Ovary (tissue), 10 donors: ENCODE measurements at places on chromosomes 1 and 21.

DNA sequence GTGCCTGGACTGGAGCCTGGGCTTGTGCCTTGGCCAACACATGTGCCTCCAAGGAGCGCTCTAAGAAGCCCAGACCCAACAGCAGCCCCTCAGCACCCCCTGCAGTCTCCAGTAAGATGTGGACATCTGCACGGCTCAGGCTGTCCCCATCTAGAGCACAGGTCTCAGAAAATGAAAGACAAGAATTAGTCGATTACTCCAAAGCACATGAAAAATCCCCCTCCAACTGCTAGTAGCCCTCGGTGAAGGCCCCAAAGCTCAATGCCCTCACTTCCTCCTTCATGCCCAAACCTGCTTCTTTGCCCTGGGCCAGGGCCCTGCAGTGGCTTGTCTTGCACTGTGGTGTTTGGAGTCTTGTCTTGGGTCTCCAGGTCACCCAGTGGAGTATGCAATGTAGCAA lies 21.9 kb upstream of the ERO1B start:
- no peak for DNase-seq

DNA sequence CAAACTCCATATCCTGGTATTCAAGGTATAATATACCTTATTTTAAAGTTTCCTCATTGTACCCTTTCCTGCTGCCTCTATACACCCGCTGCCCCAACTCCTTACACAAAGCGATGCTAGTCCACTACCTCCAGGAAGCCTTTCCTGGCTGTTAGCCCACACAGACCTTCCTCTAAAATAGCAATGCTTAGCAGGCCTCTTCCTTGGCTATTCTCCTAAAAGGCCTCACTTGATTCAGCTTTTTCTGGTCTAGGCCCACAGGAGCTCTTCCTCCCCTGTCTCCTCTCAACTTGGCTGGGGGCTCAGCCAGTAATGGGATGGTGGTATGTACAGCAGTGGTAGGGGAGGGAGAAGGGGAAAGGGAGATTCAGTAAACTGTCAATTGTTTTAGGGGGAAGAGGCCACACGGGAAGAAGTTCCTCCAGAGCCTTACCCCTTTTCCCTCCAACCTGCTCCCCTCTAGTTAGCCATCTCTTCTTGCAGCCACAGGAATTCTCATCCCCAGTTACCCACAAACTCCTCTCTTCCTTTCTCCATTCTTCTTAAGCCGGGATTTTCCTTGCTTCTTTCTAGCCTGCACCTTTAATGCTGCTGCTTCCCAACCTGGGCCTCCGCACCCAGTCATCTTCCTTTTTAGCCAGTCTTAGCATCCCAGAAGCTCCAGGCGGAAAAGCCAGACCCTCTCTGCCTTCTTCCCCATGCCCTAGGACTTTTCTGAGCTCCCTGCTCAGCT lies 2.6 kb downstream of the LRRC41 start:
- peak; percentile 33 for DNase-seq

- DNase-seq, result no peak
Measured at GRCh38 chr1:59705466-59706302, 109.1 kb upstream of the HOOK1 start.

GRCh38 chr1:156347331-156347730 lies 9.0 kb downstream of the TSACC start:
- DNase-seq, result no peak

DNA sequence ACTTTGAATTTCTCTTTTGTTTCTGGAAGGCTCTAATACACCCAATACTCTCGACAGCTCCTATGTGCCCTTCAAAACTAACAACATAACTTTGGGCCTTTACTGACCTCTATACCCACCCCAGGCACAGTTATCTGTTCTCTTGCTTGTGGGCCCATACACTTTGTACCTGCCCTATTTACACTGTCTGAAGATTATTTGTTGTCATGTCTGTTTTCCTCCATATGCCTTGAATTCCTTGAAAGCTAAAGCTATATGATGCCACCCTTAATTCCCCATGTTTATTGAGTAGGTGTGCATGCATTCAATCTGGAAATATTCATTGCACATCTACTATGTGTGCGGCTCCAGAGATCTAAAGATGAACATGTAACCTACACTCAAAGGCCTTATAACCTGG lies 267.6 kb downstream of the PLPP3 start:
- no peak for DNase-seq

GRCh38 chr21:42063191-42063570 lies 7.9 kb upstream of the UMODL1 start:
- no peak for DNase-seq

DNA sequence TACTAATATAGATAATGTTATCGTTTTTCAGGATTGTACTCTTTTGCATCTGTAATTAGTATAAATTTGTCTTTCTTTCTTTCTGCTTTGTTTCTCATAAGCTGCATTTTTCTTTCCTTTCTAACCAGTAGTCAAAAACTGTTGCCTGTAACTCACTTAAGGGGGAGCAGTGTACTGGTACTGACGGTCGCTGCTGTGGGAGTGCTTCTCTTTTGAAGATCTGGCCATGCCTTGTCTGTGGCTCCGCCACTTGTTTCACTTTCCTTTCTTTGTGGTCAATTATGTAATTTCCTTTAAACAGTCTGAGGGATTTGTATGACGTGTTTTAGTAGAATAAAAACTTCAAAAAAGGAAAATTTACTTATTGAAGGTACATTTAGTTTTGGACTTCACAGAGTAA lies 37.0 kb downstream of the MIA3 start:
- no peak for DNase-seq

DNA sequence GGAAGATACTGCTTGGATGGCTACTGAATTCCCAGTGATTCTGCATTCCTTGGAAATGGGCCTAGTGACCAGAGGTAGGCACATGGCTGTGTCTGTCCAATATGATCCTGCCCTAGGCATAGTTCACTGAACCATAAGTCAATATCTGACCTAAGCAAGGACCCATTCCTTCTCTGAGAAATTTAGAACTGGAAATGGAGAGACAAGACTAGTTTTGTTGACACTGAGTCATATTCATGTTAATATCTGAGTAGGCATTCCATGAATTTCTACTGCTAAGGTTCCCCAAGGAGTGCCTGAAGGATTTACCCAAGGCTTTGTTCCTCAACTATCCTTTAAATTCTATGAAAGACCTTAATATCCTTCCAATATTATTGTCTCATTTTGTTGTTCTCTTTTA lies 329.8 kb upstream of the BEND5 start:
- DNase-seq, result no peak

DNA sequence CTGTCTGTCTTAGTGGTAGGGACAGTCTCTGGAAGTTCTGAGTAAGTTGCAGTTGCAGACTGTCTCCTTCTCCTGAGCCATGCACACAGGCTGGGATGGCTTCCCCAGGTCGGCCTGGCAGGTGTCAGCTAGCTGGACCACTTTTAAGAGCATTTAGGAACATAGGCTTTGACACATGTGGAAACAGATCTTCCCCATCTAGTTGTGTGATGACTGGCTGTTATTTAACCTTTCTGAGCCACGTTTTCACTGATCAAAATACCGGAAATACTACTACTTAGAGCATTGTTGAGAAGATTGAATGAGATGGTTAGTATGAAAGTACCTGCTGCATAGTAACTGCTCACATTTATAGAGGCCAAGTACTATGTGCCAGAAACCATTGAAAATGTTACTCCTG lies 6.2 kb upstream of the MAPKAPK2 start:
- DNase-seq, result no peak

- DNase-seq, result peak; percentile 40
Measured at GRCh38 chr1:41866285-41866684, 52.4 kb downstream of the HIVEP3 start.

DNA sequence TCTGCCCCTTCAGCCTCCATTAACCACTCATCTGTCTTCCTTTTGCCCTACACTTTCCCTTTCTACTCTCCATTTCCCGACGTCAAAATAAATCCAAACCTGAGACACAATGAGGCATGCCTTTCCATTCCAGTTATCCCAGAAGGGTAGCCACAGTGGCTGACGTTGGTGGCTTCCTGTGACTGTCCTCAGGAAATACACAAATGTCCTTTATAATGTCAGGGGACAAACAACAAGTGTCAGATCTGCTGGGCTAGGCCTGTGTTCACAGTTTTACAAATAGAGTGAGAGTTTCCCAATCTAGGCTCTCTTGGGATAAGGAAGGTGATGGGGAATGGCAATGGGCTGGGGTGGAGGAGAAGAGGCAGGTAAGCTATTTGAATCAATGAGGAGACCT lies 135.3 kb downstream of the BRINP2 start:
- DNase-seq, result no peak

DNA sequence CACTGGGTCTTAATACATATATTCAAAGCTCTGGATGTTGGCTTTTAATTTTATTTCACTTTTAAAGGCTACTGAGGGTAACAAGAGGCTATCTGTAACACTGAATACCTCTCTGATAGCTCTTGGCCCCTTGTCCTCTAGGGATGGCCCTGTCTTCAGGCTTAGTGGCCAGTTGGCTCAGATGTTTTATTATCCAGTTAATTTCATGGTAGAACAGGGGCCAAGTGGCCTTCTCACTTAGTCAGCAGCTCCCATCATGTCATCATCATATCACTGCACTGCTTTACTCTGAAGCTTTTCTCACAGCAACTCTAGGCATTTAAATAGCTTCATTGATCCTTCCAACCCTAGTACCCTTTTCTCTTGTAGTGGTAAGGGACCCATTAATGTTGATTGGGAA lies 40.2 kb upstream of the MACF1 start:
- no peak for DNase-seq

DNA sequence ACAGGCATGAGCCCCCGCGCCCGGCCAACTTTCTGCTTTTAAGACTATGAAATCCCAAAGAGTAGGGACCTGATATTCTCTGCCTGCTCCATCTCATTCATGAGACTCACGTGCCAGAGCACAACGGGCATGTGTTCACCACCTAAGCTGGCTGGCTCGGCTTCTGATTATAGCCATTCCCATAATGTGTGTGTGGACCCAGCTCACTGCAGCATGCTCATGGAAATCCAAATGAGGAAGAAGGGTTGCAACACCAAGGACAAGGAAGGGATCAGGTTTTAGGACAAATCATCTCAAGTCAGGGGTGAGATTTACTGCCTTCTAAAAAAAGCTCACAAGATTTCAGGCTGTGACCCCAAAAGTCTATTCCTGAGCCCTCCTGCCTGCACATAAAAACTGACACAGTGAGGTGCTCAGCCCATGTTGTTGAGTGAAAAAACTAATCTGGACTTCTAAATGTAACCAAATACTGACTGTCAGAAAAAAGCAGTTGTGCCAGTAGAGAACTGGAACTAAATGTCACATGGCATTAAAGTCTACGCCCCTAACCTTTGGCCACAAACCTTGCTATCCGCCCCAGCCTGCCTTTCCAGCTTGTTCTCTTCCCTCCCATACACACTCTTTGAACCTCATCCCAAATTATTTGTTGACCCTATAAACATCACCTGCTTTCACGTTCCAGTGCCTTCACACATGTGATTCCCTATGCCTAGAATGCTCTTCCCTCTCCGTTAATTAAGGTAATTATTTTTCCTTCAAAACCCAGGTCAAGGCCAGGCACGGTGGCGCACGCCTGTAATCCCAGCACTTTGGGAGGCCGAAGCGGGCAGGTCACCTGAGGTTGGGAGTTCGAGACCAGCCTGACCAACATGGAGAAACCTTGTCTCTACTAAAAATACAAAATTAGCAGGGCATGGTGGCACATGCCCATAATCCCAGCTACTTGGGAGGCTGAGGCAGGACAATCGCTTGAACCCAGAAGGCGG lies 9.1 kb upstream of the COA7 start:
- DNase-seq, result no peak

GRCh38 chr1:202130297-202130721 lies 7.6 kb downstream of the GPR37L1 start:
- peak; percentile 72 for DNase-seq

GRCh38 chr1:227390525-227390924 lies 72.2 kb upstream of the CDC42BPA start:
- DNase-seq, result no peak

- no peak for DNase-seq
Measured at GRCh38 chr1:176456795-176457194, 6.2 kb upstream of the PAPPA2 start.

- DNase-seq, result no peak
Measured at GRCh38 chr1:155170101-155170785, 2.9 kb downstream of the KRTCAP2 start.

- DNase-seq, result no peak
Measured at GRCh38 chr1:208280681-208281450, 36.7 kb upstream of the PLXNA2 start.

- DNase-seq, result no peak
Measured at GRCh38 chr1:208242941-208243526, 1.1 kb downstream of the PLXNA2 start.

DNA sequence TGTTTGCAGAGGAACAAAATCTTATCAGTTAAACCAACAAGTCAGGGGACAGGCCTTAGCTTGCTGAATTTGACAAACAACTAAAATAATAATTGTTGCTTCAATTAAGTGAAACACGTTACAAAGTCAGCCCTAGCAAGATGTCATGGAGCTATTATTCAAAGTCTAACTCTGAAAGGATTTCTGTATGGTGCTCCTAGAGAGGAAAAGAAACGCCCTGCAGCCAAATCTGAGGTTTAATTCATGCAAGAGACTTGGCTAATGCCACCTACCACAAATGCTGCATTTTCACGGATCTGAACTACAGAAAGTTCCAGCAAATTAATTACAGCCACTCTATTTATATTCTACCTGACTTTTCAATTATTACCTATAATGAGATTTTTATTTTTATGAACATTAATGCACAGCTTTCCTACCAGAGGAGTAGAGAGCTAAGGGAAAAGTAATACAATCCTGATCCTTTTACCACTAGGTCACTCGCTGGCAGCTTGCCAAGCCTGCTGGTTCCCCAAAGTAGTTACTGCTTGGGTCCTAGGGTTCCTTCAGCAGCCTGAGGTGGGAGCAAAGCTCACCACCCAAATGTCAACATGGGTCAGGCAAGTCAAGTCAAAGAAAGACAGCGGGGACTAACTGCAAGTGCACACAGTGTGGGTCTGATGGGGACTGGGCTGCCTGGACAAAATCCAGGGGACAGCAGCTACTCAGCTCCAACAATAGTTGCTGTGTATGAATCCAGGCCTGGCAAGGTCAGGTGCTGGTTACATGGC lies 8.5 kb downstream of the COLGALT2 start:
- no peak for DNase-seq

- DNase-seq, result no peak
Measured at GRCh38 chr1:56120021-56120420, 459.3 kb downstream of the PLPP3 start.

DNA sequence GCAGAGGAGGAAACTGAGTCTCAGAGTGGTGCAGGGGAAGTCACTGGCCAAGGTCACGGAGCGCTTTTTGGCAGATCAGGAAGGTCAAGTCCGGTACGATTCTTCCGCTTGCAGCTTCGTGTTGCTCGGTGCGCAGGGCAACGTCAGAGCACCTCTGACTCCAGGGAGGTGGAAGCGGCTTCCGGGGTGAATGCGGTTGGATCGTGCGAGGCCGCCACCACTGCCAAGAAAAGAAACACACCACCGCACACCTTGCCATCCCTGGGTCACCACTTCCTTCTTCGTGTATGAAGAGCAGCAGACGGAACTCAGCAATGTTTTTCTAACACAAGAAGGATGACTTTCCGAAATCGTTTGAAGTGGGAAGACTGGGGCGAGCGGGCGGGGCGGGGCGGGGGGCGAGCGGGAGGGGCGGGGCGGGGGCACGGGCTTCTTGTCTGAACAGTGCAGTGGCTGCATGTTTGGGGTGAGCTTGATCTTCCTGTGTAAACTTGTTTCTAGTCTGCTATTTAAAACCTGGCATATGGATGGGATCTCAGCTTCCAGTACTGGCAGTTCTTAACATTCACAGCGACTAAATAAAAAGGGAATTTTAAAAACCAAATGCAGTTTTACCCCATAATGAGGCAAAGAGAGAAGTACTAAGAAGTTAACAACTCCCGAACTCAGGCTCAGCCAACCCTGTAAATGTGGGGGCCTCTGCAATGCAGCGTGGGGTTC lies 300.0 kb downstream of the RRAGC start:
- DNase-seq, result peak; percentile 23
